ENCODE measurements at places on chromosomes 3 and 15.

GRCh38 chr3:25438791-25439555 is 10.9 kb downstream of the RARB start:
- no peak for DNase-seq

GRCh38 chr3:38141173-38141951 is 2.9 kb downstream of the MYD88 start:
- no peak for DNase-seq

- DNase-seq = no peak
These were observed 16.6 kb upstream of the SEMA3F start for GRCh38 chr3:50138266-50139200.

- DNase-seq = no peak
These were observed 58.2 kb upstream of the SNRPA1 start for GRCh38 chr15:101353240-101353639.

GRCh38 chr15:82968066-82968465 is 15.5 kb upstream of the HOMER2 start:
- DNase-seq = no peak

GRCh38 chr3:173983343-173983742 is 585.8 kb downstream of the NLGN1 start:
- DNase-seq = no peak

GRCh38 chr15:69515926-69516325 is 63.3 kb downstream of the RPLP1 start:
- no peak for DNase-seq

- DNase-seq = no peak
These were observed 18.3 kb upstream of the SETMAR start for GRCh38 chr3:4284865-4285264.

GRCh38 chr15:43118286-43118685 is 12.4 kb upstream of the UBR1 start:
- DNase-seq = no peak

DNA sequence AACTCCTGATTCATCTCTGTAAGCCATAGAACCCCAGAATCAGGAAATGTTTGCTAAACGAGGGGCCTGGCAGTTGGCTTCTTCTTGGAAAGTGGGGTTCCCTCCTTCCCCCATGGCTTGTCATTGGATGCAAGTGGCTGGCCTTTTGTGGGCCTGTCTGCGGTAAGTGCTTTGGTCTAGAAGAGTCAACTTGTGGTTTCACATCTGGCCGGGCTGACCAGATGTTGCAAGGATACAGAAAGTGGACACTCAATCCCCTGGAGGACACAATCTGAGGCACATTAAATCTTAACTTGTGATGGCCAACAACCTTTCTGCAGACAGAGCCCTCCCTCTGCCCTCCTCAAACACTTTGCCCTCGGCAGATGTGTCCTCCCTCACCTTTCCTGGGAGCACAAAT is 1.1 kb downstream of the FAH start:
- no peak for DNase-seq

DNA sequence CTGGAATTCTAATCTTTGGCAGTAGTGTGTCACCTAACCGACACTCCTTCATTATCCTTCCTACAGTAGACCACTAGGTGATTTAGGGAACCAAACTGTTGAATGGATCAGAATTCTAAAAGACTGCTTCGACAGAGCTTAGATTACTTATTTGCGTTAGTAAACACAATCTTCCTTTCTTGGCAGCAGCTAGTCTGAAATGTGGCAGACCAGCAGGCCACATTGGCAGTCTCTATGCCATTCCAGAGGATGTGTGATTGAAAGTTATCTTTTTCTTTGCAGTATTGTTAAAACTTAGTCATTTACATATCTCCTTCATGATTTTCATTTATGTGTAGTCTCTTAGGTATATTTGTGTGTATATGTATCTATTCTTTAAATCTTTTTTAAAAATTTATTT is 23.6 kb downstream of the MBNL1 start:
- no peak for DNase-seq

DNA sequence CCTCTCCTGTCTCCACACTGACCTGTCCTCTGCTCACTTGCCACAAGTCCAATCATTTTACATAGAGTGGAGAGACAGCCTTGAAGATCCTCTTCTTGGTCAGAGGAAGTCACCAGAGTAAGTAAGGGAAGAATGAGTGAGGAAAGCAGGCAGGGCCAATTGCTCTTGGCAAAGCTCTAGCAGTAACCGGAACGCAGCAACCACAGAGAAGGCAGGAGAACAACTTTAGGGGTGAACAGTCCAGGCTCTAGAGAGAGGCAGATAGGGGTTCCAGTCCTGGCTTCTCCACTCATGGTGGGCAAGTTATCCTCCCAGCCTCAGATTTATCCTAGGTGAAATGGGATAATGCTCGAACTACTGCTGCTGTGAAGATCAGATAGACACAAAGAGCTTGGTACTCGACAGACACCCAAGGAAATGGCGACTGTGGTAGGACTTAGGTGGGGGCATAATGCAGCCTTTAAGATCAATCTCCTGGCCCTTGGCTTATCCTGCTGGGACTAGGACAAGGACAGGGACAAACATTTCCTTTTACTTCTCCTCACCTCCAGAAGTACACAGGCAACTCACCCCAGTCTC is 1.2 kb upstream of the ADAMTSL3 start:
- DNase-seq = no peak

- DNase-seq = no peak
These were observed 28.5 kb downstream of the TRIM42 start for GRCh38 chr3:140706360-140706759.

GRCh38 chr3:130433306-130433705 is 83.7 kb upstream of the COL6A6 start:
- no peak for DNase-seq

- no peak for DNase-seq
These were observed 168.4 kb downstream of the WDR72 start for GRCh38 chr15:53591041-53591440.

DNA sequence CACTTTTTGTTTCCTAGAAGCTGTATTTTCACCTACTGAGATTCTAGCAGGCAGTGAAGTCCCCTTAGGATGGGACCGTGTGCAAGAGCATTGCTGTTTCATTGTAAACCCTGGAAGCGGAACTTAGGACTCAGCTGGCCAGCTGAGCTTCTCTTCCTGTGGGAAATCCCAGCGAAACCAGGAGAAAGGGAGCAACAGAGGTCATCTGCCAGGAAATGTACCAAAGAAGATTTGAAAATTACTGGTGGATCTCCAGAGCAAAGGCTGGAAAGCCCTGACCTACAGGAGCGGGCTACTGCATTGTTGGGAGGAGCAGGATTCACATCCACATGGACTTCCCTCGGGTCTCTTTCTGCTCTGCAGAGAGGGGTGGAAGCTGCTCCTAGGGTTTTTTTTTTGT is 7.6 kb upstream of the ADPRH start:
- no peak for DNase-seq

DNA sequence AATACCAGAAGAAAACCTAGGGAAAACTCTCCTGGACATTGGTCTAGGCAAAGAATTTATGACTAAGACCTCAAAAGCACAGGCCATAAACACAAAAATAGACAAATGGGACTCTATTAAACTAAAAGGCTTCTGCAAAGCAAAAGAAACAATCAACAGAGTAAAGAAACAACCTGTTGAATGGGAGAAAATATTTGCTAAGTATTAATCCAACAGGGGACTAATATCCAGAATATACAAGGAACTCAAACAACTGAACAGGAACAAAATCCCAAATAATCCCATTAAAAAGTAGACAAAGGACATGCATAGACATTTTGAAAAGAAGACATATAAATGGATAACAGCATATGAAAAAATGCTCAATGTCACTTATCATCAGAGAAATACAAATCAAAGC is 6.9 kb upstream of the ACVR2B start:
- DNase-seq = no peak

GRCh38 chr15:81536356-81536755 is 162.3 kb upstream of the TMC3 start:
- DNase-seq = no peak

DNA sequence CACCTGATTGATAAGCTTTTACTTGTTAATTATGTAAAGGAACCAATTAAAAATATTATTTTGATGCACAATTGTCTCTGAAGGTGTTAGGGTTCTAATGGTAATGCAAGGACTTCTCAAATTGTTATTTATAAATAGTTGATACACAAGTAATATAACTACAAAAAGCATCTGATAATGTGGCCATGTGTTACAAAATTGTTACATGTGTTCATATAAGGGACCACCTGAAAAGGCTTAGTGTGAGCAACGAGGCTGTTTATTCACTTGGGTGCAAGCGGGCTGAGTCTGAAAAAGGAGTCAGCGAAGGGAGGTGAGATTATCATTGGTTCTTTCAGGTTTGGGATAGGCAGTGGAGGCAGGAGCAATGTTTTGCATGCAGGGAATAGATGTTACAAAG is 421.9 kb upstream of the CADM2 start:
- DNase-seq = no peak

DNA sequence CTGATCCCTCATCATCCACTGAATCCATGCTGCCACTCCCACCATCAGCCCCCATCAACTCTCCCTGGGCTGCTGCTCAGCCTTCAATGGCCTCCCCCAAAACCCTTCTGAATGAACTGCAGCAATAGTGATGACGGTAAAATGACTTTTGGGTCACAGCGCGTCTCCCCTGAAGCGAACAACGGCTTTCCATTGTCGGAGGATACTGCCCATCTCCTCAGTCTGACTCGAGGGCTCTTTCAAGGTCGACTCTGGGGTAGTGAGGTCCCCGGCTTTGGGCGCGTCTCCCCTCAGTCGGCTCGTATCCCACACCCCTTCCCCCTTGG is 57.2 kb upstream of the ZBTB38 start:
- DNase-seq = no peak

DNA sequence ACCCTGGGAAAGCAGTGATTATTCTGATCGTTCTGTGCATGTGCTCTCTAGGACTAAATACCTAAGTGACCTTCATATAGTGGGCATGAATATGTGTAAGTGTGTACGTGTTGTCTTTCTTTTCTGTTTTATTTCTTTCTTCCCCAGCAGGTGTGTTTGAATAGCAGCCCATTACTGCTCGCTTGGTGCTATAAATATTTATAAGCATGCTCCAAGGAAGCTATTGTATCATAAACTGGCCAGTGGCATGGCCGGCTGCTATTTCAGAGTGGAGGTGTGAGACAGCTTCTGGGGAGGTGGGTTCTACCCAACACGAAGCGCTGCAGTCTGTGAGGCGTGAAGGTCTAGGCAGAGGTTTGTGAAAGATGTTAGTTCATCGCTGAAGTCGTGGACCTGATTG is 641.8 kb downstream of the NTRK3 start:
- DNase-seq = no peak

- DNase-seq = no peak
These were observed 2.0 kb upstream of the OR5H6 start for GRCh38 chr3:98262046-98262445.

Measured in NCI-H1694 (cell line).